AG04450 (cell line): ENCODE measurements at places on chromosomes 3 and 15.

GRCh38 chr15:48459571-48460442, 128.6 kb downstream of the DUT start:
- DNase-seq: peak; percentile 62

DNA sequence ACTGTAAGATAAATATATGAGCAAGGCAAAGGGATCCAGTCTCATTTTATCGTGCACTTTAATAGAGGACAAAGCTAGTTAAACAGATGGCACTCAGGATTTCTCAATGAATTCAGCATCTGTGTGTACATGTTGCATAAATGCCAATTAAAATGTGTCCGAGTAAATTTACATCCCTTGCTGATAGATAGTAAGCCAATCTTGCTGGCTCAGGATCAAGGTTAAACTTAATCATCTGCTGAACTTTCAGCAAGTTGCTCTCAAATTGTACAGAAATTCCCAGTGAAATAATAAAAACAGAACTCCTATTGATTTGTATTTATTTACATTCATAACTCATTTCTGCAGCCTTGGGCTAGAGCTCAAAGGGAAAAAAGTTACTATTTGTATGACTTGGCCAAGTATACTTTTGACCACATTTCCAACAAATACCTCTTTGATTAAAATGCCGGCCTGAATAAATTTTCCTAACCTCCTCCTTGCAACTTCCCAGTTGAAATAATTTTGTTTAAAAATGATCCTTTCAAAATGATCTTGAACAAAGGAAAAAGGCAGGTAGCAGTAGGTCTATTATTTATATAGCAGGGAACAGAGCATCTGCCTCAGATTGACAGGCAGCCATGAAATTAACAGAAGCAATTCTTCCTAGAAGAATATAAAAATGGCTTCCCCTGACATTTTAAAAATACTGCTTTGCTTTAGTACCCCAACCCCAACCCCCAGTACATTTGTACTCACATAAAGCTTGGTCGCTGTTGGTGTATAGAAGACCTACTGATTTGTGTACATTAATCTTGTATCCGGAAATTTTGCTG, 1001.9 kb downstream of the ROBO1 start:
- no peak for DNase-seq

DNA sequence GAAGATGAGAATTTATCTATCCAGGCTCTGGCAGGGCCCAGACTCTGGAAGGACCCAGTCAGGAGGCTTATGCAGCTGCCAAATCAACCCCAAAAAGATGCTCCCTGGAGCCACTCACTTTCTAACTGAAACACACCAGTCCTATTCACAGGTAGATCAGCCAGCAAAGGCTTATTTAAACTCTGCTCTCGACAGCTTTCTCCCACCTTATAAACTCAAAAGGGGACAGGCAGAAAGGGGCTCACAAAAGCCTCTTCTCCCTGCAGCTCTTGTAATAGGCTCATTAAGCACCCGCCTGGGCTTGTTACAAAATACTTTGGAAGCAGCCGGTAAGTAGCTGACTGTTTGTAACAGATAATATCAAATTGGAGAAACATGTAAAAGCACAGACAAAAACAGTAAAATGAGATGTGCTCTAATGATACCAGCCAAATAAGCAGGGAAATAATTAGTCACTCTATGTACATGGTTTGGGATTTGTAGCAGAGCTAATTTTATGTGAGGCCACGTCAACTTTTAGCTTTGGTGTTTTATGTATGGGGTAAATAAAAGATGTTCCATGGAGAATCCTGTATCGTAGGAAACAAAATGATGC, 213.8 kb downstream of the NR2F2 start:
- DNase-seq: no peak

DNA sequence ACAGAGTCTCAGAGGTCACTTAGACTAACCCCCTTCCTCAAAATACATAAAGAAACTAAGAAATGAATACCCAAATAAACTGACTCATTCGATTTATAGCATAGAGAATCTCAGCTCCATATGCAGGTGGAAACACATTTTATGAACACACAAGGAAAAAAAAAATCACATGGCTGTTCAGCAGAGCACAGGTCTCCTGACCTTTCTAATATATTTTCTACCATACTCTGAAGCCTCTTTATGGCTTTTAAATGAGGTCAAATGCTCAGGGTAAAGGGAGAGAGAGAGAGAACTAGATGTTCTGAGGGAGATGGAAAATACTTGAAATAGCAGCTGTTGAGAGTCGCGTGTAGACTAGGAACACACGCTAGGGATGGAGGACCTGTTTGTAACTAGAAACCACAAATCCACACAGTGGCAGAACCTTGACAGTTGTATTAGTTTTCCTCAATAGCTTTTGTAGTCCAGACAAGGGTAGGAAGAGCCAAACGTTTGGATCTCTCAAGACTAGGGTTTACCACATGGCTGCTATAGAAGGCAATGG, 165.3 kb downstream of the FMN1 start:
- DNase-seq: no peak

DNA sequence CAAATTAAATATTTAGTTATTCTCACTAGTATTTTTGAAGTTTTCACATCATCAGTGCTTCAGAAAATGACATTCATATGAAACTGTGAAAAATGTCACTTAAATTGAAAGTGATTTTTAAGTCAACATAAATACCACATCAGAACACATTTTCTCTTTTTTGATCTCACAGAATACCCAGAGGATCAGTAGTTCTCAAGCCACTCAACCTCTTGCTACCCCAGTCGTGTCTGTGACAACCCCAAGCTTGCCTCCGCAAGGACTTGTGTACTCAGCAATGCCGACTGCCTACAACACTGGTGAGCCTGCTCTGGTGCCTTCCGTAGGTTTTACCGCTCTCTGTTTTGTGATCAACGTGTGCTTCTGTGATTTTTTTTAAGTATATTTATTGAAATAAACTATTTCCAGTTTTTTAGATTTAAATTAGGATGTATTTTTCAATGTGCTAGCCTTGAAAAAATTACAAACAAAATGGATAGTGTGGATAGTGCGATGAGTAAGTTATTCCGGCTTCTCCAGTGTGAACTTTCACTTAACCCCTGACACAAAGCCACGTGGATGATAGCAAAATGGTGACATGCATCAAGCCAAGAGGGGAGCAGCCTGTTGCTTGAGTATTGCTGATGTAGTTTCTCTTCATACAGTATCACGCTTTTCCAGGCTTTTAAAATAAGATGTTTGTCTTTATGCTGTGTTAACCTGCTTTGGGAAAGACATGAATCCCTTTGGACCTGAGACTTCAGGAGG, 26.5 kb downstream of the LYSMD4 start:
- DNase-seq: no peak

GRCh38 chr3:105480768-105481167, 114.1 kb downstream of the ALCAM start:
- DNase-seq: no peak

DNA sequence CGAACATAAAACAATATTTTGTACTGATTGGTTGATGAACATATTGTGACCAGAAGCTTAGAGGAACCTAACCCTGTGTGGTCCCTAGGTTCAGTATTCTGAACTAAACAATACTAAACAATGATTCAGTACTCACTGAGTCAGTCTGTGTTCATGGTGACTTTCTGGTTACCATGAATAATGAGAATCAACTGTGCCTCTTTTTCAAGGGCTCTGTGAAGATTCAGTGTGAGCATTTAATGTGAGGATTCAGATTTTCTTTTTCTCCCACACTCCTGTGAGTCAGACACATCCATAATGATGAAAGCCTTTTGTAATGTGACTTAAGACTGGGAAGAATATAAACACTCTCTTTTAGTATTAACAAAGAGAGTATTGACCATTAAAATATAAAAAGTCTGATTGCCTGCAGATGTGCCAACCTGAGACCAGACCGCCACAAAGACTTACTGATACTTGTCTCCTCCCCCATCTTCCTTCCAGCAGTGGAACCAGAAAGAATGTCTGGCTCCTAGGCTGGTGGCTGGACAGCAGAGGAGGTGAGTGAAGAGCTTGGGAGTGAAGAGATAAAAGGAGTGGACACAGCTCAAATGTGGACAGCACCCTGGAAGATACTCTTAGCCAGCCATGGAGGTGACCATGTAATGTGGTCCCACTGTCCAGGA, 17.6 kb upstream of the ACTL6A start:
- peak; percentile 86 for DNase-seq

DNA sequence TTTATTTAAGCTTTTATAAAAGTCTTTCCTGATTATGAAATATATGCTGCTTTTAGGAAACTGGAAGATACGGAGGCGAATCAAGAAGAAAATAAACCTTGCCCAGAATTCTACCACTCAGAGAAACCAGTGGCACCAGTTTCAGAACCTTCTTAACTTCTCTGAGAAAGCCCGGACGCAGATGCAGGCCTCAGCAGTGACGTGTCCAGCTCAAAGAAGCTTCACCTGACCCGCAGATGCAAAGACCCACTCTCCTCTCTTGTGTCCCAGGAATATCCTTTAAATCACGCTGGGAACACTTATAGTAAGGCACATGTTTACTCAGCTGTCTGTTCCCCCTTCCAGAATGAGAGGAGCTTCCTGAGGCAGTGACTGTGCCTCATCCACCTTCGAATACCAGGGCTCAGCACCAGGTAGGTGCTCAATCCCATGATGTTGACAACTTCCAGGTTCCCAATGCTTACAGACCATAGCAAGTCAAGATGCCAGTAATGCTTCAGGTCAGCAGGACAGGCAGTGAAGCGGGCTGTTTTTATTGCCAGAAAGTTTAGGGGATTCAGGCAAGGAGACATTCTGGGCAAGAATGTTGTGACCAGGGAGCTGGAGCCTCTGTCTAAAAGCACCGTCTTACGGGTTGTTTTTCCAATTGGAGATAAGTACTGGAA, 39.9 kb upstream of the LDHAL6B start:
- DNase-seq: no peak

DNA sequence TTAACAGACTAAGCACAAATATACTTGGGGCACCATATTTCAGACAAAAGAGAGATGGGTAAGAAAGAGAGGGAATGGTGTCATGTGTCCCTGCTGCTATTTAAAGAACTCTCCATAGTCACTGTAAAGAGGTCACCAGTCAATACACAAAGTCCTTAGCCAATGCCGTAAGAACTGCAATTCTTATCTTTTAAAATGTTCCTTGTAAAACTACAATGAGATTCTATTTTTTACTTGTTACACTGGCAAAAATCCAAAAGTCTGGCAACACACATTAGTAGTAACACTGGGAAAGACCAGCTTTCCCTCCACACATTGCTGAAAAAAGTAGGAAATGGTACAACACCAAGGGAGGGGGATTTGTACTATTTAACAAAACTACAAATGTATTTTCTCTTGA, 189.4 kb downstream of the TBC1D5 start:
- no peak for DNase-seq

- DNase-seq: peak; percentile 32
These were observed 189.7 kb downstream of the CDIN1 start for GRCh38 chr15:36769098-36769497.

GRCh38 chr15:52668133-52668532, 11.1 kb downstream of the ATOSA start:
- DNase-seq: no peak

DNA sequence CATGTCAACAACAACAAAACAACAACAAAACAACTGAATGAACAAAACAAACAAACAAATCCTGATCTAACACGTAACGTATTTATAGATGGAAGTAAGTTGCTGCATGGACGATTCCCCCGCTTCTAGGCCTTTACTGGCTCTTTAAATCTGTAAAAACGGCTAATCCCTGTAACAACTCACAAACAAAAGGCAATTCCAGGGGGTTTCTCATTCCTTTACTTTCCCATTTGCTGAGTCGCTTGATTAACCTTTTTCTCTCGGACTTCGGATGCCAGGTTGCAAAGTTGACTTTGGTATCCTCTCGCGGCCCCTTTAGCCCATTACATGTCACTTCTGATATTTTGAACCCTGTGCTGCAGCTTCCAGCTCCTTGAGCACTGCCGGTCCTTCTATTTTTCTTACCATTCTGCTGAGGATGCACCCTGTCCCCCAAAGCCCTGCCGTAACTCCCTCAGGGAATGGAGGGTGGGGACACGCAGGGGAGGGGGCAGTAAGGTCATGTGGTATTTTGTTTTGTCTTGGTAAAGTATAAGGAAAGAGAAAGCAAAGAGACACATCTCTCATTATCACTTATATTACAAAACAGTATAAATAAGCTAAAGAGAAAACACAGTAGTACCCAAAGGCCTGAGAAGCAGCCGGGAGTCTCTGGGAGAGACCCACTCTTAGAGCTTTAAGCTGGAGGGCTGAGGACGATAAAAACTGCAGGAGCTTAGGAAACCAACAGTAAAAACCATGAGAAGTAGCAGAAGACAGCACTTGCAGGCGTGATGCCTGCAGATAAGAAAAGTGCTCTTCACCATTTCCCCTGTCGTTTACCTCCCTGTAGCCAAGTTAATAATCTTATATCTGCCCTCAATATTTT, 457.8 kb upstream of the ZNF717 start:
- DNase-seq: no peak

- no peak for DNase-seq
These were observed 8.9 kb downstream of the LMOD3 start for GRCh38 chr3:69113536-69113935.

DNA sequence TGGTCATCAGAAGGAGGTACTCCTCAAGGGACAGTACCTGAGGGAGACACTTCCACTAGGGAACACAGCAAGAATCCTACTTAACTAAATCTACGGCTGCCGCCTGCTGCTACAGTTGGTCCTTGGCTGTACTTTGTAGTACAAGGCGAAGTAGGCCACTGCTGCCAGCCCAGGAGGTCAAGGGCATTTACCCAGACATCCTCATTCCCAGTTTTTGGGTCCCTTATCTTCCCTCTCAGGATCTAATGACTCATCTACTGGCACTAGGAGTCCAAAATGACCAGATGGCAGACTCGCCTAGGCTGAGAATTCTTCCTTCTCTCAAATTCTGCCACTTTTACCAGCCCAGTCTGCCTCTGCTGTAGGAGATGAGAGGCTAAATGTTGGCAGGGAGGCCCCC, 27.1 kb upstream of the LAMP3 start:
- DNase-seq: no peak
